ENCODE measurements at places on chromosomes 3 and 15. TPM values are rescaled to one million over a fixed set of nuclear protein-coding genes. Genes with fewer than 3 reads are reported as not detected.

FBXO40 gene
- total RNA-seq = 147 TPM

DNA sequence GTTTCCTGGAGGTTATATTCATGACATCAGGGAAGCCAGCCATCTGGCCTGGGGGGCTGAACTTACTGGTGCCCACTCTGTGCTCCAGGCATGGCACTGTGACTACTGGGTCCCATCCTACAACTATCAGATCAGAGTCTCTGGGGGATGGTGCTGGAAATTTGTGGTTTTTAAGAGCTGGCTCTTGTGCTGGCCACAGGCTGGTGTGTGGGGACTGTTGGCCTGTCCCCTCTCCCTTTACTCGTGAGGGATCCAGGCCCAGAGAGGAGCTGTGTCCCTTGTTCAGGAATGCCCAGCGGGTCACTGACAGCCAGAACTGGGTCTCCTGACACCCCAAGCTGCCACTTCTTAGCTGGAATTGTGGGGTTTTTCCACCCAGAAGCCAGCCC lies 44.5 kb upstream of the SEC22A start:
- DNase-seq = no peak

DNA sequence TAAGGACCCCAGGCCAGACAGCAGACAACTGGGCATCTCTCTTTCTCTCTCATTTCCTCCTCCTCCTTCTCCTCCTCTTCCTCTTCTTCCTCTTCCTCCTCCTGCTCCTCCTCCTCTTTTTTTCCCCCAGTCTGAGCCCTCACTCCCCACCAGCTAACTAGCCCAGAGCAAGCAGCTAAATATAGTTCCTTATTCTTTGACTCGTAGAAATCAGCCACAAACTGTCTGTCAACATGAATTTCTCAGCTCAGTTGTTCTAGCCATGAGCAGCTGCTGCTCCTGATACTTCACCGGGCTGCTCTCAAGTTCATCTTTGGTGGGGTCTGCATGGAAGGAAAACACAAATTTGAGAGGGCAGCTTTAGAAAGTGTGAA lies 19.2 kb upstream of the LOXL1 start:
- no peak for DNase-seq

- no peak for DNase-seq
These were observed 211.4 kb upstream of the DPH6 start for GRCh38 chr15:35757361-35757760.

TRIM42 gene
- not detected for total RNA-seq

DNA sequence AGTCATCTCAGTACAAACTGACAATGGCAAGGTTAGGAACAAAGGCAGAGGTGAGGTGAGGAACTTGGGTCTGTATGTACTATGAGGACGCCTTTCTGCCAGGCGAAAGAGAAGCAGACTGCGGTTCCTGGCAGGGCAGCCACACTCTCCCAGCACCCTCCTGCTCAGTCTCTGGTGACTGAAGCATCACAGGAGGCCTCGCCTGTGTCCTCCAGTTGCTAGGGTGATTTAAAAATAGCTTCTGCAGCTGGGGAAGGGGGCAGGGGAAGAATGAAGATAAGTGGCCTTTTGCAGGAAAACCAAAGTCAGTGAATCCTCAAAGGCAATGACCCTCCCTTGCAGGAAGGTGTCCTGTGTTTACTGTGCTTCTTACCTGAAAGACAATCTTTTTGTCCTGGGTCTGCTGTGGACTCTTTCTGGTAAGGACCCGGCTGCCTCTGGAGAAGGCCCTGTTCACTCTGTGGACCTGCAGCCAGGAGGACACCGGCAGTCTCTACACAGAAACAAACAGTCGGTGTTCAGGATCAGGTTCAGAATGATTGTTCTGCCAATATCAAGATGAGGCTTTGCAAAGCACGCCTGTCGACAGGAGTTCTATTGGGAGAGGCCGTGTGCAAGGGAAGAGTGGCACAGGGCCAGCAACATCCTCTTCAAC lies 65.7 kb upstream of the DGKG start:
- no peak for DNase-seq

GRCh38 chr3:24258727-24259600 lies 235.7 kb downstream of the THRB start:
- no peak for DNase-seq

DNA sequence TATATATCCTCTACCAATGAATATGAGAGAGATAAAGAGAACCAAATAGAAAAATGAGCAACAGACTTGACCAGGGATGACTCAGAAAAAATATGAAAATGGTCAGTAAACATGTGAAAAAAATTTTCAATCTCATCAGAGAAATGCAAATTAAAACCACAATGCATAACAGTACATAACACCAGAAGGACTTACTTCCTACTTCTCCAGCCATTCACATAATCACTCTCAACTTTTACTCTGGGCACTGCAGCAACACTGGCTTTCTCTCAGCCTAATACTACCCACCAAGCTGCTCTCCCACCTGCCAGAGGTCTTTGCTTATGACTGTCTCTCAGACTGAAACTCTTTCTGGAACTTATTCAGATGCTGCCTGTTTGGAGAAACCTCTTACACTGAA lies 49.4 kb downstream of the DPH6 start:
- DNase-seq = no peak

DNA sequence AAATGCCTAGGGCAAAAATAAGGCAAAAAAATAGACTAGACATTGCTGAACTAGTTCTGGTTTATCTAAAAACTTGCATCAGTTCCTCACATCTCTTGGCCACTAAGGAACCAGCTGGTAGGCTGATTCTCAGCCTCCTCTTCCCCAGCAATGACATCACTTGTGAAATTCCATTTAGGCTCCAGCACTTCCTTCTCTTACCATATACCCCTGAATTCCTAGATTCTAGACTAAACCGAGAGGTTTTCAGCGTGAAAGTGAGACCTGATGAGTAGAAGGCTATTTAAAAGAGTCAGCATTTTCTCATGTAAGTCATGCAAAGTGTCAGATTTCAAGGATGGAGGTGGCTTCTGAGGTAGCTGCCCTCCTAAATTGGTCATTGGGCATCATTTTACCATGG lies 247.1 kb upstream of the CDIN1 start:
- no peak for DNase-seq

- no peak for DNase-seq
These were observed 6.4 kb downstream of the CFAP20DC start for GRCh38 chr3:59043391-59043790.

FHIT gene
- total RNA-seq = 16.6 TPM

- DNase-seq = no peak
These were observed 95.2 kb downstream of the NUP210 start for GRCh38 chr3:13324835-13325501.

CASR gene
- total RNA-seq = not detected

GRCh38 chr3:186988806-186989205 lies 58.5 kb downstream of the ST6GAL1 start:
- no peak for DNase-seq

ADGRG7 gene
- total RNA-seq = 0.13 TPM

DNA sequence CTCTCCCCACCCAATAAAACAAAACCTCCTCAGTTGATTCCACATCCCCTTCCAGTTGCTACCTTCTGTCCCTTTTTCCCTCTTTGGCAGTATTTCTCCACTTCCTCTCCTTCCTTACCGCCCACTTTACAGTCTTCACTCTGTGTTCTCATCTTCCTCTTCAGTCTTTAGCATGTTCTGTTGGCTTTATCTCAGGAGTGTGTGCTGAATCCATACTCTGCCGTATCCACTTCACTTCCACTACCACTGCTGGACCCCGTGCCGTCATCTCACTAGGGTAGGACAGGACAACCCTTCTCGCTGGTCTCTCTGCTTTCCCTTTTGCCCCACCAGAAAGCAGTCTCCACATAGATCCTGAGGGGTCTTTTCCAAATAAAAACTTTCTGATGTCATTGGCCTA lies 74.3 kb downstream of the FNDC3B start:
- DNase-seq = no peak

C2CD4A gene
- total RNA-seq = 0.05 TPM

GOLGA6L24 gene
- not detected for total RNA-seq

BFSP2 gene
- total RNA-seq = not detected

QRICH1 gene
- total RNA-seq = 54.5 TPM

- DNase-seq = no peak
These were observed 15.7 kb upstream of the LRRC58 start for GRCh38 chr3:120364821-120365220.

GNB5 gene
- 9.7 TPM for total RNA-seq

DNA sequence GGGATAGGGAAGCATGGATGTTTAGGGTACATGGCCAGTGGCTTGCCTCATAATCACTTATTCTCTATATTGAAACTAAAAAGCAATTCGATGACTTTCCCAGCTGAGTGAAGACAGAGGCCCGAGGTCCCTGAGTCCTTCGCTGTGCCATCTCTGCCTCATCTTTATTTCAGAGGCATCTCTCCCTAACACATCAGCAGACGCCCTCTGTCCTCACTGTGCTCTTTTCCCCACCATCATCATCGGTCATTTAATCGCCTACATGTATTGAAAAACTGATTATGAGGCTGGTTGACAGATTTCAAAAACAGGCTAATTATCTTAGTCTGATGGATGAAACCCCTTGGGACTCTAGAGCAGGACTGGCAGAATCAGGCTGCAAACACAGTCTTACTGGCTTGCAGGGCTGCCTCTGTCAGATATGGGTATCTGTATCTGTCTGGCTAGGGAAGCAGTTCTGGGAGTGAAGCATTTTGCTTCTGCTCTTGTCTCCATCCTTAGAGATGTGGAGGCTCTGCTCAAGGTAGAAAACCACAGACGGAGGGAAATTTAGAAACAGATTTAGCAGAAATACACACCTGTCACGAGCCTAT lies 291.0 kb upstream of the CHRM5 start:
- DNase-seq = no peak

DNA sequence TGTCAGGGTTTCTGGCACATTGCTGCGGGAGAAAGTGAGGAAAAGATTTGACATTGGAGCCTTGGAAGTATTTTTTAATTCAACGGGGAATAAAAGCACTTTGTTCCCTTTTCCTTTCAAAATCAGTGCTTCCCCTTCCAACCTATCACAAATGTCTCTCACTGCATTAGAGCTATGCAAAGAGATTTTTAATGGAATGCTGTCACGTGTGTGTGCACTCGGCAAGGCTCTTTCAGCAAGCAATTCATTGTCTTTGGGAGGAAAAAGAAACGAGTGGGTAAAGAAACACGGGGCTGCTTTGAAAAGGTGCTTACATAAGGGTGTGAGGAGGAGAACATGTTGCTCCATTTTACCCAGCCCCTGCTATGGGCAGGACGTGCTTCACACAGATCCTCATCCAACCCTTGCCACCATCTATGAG lies 490.4 kb upstream of the PROK2 start:
- no peak for DNase-seq

DHX30 gene
- total RNA-seq = 48.3 TPM

TMEM158 gene
- 0.38 TPM for total RNA-seq

DNA sequence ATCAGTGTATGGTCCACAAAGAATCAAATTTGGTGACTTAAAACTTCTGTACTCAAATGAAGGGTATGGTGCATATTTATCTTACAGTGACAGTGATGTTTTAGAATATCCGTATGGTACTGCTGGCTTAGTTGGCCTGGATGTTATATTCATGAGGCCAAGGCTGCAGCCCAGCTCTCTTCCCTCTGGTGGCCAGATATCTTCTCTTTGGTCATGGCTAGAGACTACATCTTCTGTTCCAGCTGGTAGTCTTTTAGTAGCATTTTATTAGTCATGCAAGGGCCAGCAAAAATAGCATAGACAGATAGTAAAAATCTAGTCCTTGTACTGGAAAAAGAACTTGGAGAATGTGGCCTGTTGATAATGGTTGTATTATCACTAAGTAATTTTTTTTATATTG lies 124.0 kb upstream of the ROPN1 start:
- no peak for DNase-seq

LMOD3 gene
- total RNA-seq = 117 TPM

- no peak for DNase-seq
These were observed 3.6 kb downstream of the WHAMM start for GRCh38 chr15:82812994-82813393.

ATP8B4 gene
- total RNA-seq = 3.1 TPM

- DNase-seq = no peak
These were observed 1.1 kb upstream of the NLGN1 start for GRCh38 chr3:173396191-173397041.

DNA sequence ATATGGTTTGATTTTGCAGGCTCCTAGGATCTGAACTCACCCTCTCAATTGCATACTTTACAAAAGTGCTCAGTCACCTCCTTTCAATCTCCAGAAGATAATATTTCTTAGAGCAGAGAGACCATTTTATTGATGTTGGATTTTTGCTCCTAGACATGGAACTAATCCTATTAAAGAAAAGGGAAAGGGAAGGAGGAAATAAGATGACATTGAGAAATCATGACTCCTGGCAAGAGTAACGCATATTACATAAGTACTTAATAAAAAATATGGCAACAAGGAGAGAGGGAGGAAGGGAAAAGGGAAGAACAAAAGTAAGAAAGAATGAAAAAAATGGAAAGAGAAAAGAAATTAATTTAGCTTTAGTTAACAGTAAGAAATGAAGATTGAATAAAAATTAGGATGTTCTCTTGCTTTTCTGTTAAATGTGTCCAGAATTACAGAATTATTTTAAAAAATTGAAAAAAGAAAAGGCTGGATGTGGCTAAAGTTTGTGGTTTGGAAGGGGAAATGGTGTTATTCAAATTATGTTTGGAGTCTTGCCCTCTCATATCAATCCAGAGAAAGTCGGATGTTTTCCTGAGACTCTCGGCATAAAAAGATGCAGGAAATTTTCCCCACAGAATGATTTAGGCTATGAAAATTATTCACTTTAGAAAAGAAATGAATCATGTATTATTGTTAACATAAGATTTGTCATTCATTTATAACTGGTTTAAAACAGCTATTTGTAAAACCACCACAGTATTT lies 474.0 kb downstream of the FGF12 start:
- DNase-seq = no peak

CELSR3 gene
- total RNA-seq = 0.22 TPM

DNA sequence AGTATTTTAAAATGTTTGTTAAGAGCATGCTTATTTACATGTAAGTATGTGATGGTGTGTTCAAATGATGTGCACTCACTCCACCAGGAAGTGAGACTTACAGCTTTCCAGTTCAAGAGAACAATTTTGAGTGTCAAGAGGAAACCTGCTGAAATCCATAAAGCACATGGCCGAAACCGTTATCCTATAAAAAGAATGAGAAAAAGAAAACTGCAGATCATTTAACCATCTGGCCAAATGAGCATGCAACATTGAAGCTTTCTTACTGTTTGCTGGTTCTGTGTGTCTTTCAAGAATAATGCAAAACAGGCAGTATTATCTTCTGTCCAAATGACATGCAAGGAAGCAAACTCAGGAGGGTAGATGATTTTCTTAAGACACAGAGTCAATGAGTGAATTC lies 26.3 kb downstream of the GABRR3 start:
- no peak for DNase-seq

- DNase-seq = no peak
These were observed 154.9 kb downstream of the WNT5A start for GRCh38 chr3:55332176-55332575.

DNA sequence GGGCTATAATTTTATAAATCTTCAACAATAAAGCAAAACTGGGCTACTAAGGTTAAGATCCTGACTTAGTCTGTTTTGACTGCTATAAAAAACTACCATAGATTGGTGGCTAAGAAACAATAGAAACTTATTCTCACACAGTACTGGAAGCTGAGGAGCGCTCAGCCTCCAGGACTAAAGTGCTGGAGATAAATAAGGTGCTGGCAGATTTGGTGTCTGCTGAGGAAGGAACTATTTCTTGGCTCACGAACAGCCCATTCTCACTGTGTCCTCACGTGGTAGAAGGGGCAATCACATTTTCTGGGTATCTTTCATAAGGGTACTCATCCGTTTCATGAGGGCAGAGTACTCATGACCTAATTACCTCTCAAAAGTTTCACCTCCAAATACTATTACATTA lies 166.8 kb upstream of the CBLB start:
- no peak for DNase-seq

- DNase-seq = no peak
These were observed 156.2 kb downstream of the TMCO5A start for GRCh38 chr15:38090678-38091077.

GRCh38 chr15:39118510-39118909 lies 462.4 kb upstream of the THBS1 start:
- no peak for DNase-seq
